ENCODE measurements at places on chromosomes 4 and X.

GRCh38 chr4:188941524-188942119 is 802.4 kb downstream of the TRIML1 start:
- no peak for DNase-seq

- no peak for DNase-seq
Measured at GRCh38 chr4:26050212-26050643, 136.2 kb downstream of the SMIM20 start.

- DNase-seq = no peak
Measured at GRCh38 chr4:181261279-181261678, 981.9 kb upstream of the TENM3 start.

GRCh38 chr4:138680989-138681604 is 334.5 kb upstream of the NOCT start:
- DNase-seq = no peak

- DNase-seq = no peak
Measured at GRCh38 chr4:55125087-55125721, at the start of gene KDR. KDR (minus strand) TSS chr4:55125595; CDS start chr4:55125293, 302 bp downstream.

DNA sequence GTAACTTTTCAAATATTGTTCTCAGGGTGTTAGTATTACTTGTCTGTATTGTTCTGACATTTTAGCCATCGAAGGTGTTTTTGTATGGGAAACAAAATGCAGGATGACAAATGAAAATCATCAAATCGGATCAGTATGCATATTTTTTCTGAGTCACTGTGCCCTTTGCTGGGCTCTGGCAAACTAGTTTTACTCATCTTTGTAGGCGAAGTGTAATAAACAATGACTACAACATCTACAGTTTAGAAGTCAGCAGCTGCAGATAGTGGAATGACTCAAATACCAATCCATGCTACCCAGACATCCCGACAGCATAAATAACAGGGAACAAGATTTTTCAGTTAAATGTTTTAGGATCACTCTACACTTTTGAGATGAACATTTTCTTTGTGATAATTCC is 557.3 kb upstream of the TENM3 start:
- DNase-seq = no peak

- no peak for DNase-seq
Measured at GRCh38 chr4:141686879-141687278, 50.5 kb downstream of the IL15 start.

GRCh38 chrX:40543661-40544328 is 37.0 kb upstream of the ATP6AP2 start:
- DNase-seq = peak; percentile 21

- no peak for DNase-seq
Measured at GRCh38 chr4:26308568-26308967, 12.2 kb upstream of the RBPJ start.

GRCh38 chr4:183858011-183858615 is 47.0 kb upstream of the STOX2 start:
- DNase-seq = no peak

- no peak for DNase-seq
Measured at GRCh38 chr4:39062094-39062769, at the start of gene KLHL5. KLHL5 (plus strand) TSS chr4:39062232; CDS start chr4:39062653, 421 bp downstream.

DNA sequence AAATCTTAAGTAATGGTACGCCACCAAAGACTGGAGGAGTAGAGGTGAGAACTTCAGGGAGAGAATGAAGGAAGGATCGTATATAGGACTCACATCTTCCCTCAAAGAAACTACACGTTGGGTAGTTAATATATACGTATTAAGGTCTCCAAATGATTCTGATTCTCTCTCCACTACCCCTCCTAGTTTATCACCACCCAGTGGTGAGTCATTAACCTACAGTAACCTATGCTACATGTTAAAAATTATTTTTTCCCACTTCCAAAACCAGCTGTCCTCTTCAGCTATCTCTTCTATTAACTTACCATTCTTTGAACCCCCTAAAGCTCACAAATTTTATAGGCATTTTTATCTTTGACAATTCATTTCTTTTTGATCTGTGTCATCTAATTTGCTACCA is 69.7 kb downstream of the RPS6KA6 start:
- no peak for DNase-seq

DNA sequence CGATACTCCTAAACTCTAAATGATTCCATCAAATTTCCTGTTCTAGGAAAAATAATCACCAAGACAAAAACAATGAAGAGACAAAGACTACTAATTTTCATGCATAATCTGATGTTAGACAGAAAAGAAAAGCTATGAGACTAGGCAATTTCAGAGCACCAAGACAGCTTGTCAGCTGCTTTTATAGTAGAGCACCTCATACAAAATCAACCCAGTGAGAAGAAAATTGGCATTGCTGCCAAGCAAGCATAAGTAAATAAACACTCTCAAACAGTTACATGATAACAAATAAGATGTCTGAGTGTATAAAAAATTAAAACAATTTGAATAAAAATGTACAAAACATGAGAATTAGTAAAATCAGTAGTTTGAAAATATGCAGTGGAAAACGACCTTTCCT is 1544.6 kb downstream of the C4orf33 start:
- no peak for DNase-seq

- no peak for DNase-seq
Measured at GRCh38 chr4:6087669-6088341, 69.6 kb upstream of the C4orf50 start.

GRCh38 chr4:140059159-140059558 is 94.8 kb downstream of the MAML3 start:
- DNase-seq = no peak

DNA sequence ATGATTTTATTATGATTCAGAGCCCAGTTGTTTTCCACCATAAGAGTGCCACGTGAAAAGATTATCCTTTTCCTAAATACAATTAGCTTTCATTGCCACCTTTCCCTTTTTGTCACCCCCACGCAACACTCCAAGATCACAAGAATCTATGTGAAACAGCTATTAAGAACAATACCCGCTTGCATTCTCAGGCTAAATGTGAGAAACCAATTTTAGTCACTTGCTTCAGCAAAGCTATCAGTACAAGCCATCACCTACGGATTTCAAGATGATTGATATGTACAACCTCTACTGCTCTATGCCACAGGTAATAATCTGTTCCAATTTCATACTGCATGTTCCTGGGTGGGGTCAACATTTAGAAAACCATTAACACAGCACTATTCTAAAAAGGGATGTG is 2.5 kb downstream of the ATP11C start:
- DNase-seq = no peak

DNA sequence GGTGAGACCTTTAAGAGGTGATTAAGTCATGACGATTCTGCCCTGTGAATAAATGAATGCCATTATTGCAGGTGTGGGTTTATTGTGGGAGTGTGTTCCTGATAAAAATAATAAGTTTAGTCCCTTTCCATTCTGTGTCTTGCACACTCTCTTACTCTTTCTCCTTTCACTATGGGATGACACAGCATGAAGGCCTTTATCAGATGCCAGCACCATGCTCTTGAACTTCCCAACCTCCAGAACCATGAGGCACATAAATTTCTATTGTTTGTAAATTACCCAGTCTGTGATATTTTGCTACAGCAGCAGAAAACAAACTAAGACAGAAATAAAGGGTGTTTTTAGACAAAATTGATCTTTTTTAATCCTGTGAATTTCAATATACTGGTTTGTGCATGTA is 10.5 kb downstream of the SFRP2 start:
- DNase-seq = no peak

- DNase-seq = no peak
Measured at GRCh38 chrX:22193851-22194659, 78.7 kb upstream of the CBLL2 start.

DNA sequence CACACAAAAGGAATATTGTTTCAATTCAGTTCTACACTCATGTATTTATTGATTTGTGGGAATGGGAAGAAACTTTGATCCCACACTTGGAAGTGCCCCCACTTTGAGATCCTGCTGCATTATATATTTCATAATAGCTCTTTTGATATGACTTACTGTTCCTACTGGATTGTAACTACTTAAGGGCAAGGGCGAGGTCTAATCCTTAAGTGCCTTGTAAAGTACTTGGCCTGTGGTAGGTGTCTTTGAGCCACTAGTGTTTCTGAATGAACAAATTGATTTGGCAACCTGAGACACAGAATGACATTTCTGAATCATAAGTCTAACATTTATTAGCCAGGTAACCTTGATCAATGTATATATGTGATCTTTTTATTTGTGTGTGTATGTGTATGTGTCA is 767.2 kb downstream of the RAB28 start:
- DNase-seq = no peak

- no peak for DNase-seq
Measured at GRCh38 chr4:168841672-168842019, 168.4 kb downstream of the CBR4 start.

DNA sequence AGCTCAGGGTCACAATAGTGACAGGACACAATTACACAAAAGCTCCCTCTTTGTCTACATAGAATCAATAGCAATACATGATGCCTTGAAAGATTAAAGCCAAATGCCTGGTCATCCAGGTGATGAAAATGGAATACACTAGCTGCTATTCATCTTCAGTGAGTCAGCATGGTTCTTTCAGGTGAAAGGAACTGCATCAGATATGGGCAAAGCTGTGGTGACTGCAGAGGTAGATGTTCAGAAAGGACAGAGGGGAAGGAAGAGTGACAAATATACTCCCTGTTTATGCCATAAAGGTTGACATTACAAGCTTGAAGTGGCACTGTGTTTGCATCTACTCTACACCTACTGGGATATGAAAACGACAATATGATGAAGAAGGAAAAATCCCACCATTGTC is 20.0 kb upstream of the FTHL17 start:
- DNase-seq = no peak

GRCh38 chrX:96027407-96027806 is 657.2 kb upstream of the DIAPH2 start:
- no peak for DNase-seq

GRCh38 chr4:5084911-5085475 is 33.7 kb downstream of the STK32B start:
- DNase-seq = no peak

DNA sequence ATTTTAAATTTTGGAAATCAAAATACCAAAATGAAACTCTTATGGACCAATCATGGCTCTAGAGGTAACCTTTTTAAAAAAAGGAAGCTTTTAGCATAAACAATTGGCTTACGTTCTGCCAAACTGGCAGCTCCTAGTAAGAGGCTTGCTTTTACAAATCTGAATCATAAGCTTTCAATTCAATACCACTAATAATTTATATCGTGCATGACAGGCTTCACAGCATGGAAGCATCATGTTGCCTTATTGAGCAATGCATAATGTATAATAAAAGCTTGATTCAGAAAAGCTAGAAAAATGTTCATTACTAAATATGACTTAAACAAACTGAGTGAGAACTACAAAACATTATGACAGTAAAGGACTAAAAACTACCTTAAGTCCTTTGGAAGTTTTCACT is 280.9 kb downstream of the IQCM start:
- DNase-seq = no peak

GRCh38 chrX:41265615-41266014 is 68.3 kb upstream of the DDX3X start:
- no peak for DNase-seq

GRCh38 chrX:3960952-3961351 is 247.5 kb upstream of the PRKX start:
- no peak for DNase-seq

DNA sequence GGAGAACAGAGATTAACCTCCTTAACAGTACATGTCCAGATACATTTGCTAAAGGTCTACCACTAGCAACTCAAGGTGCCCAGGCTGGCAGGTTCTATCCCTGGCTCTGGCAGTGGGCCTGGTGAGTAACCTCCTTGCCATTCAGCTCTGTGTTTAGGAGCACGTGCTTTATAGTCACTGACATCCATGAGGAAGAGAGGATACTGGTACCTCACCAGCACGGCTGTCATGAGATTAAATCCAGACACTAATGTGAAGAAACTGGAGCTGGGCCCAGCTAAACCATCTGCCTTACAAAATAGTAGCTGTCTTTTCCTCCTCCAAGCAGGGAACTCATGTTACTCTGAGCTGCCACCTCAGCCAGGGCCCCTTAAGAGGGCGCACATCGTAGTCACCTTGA is 45.3 kb downstream of the GPRASP3 start:
- peak; percentile 42 for DNase-seq

DNA sequence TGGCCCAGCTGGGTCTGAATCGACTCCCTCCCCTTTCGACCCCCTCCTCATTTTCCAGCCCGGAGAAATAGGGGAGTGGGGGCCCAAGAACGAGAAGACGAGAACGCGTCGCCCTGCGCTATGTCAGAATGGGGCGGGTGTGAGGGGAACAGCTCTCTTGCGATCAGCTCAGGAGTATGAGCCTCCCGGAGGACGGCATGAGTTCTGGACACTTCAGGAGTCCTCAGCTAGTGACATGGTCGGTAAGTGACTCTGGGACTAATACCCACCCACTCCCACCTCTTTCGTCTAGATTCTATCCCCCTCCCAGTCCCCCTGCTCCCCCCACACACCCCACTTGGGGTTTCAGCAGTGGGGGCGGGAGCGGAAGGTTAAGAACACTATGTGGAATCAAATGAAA is 944 bp downstream of the KLF8 start:
- no peak for DNase-seq

- no peak for DNase-seq
Measured at GRCh38 chr4:138114434-138114833, 127.7 kb downstream of the SLC7A11 start.

GRCh38 chr4:3418029-3418762 is 23.6 kb upstream of the HGFAC start:
- DNase-seq = no peak

- no peak for DNase-seq
Measured at GRCh38 chr4:35516102-35516501, 728.2 kb downstream of the ARAP2 start.

DNA sequence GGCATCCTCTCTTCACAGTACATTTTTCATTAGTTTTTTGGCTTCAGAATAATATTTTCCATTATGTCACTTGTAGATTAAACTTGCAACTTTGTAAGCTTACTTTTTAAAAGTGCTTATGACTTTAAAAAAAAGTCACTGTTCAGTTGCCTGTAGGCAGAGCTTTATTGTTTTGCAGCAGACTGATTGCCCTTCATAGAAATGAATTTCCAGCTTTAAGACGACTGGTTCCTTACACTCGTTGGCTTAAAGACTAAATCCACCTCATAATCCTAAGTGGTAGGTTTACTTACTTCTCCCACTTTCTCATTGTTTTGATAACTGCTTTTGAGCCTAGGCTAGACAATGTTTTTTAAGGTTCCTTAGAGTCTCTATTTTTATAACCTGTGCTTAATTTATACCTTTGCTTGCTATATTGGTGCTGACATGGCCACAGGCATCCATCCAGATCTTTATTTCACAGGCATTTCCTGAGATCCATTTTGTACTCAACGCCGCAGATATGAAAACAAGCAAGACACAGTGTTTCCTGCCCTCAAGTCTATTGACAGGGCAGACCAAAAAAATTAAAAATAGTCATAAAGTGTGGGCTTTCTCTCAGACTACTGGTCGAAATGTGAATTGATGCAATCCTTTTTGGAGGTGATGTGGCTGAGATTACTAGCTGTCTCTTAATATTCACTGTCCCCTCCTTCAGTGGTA is 12.6 kb upstream of the IL13RA2 start:
- DNase-seq = no peak
